Skin of body (tissue), 3 donors: ENCODE measurements at places on chromosomes 1 and 21. TPM values are rescaled to one million over a fixed set of nuclear protein-coding genes. Genes with fewer than 3 reads are reported as not detected.

DNA sequence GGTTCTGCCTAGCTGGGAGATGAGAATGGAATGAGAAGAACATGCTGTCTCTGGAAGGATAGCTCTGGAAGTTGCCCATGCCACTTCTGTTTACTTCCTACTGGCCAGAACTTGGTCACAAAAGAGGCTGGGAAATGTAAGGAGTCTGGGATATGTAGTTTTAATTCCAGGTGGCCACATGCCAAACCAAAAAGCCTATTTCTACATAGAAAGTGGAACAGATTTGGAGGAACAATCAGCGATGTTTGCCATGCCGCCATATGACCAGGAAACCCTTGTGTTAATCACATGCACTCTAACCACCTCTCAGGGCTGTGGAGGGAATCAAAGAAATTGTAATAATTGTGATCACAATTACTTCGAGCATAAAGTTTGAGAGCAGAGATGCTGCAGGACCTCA, 10.0 kb upstream of the OLIG2 start:
- DNase-seq = no peak

DNA sequence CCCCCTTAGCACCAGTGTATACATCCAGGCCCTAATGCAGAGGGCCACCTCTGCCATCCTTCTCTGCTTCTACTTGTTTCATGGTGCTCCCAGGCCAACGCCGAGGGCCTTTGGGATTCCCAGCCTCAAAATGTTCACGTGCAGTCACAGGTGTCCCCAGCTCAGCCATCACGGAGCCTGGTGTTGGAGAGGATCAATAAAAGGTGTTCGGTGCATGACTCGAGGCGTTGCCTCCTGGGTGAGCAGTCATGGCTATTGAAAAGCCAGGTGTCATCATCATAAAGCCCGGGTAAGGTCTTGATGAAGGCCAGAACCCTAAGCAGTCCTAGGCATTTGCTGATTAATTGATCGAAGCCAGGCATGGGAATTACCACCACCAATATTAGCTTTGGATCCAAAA, 76.1 kb downstream of the ABCA4 start:
- no peak for DNase-seq

- no peak for DNase-seq
These were observed 16.1 kb upstream of the NTNG1 start for GRCh38 chr1:107124694-107125093.

- no peak for DNase-seq
These were observed 1.4 kb upstream of the EVI5 start for GRCh38 chr1:92786111-92786901.

Gene SPATA17
- 0.59 TPM for total RNA-seq

Gene LCE2B
- 5.9 TPM for total RNA-seq
